Dermis blood vessel endothelial cell (primary cell): ENCODE measurements at places on chromosomes 5 and 9.

DNA sequence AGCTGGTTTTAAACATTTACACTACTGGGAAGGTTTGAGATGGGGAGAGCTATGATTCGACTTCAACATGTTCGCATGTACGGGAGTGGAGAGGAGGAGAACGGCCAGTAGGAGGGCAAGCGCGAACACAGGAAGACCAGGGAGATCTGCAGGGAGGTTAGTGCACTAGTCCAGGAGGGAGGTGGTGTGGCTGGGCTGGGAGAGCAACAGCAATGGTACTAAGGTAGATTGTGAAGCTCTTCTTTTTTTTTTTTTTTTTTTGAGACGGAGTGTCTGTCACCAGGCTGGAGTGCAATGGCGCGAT is 16.6 kb downstream of the IER5L start:
- DNase-seq: no peak

DNA sequence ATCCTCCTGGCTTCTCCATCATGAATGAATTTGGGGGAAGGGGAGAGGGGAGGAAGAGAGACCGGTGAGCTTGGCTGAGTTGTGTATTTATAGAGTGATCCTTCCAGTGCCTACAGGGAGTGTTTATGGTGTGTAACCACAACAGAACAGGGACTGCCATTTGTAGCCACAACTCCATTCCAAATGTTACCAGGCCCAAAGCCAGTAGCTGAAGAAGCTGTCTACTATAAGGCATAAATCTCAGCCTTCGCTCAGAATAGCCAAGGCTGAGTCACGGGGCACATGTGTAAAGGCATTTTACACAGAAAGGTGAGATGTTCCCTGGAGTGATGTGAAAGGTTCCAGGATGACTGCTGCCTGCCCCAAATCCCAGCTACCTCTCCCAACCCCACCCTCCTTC is 2.5 kb downstream of the TMEM252 start:
- no peak for DNase-seq

DNA sequence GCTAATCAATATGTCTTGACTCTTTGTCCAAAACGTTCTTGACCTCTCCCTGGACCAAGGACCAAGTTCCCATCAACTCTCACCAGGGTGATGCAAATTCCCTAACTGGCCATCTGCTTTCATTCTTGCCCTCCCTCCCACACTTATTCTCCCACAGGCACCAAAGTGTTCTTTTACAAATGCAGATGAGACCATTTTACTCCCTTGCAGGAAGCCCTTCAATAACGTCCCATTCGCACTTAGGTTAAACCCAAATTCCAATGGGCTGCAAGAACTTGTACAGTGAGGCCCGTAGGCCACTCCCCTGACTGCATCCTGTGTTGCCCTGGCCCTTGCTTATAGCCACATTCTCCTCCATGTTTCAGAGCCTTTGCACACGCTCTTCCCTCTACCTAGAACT is 7.3 kb downstream of the ARAP3 start:
- no peak for DNase-seq

DNA sequence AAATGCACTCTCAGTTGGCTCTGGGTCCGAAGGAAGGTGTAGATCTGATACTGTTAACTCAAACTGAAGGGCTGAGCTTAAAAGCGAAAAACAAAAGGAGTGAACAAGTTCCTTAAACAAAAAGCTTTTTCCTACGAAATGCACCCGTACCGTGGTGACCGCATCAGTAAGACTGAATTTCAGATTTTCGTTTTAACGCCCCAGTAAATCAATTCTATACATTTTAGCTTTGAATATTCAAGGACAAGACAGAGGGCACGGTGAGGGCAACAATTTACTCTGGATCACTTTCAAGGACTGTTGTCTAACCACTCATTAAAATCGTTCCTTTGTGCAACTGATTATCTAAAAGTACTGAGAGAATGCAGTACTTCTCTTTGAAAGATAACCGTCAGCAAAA is 1.9 kb downstream of the HOMER1 start:
- DNase-seq: peak; percentile 17

DNA sequence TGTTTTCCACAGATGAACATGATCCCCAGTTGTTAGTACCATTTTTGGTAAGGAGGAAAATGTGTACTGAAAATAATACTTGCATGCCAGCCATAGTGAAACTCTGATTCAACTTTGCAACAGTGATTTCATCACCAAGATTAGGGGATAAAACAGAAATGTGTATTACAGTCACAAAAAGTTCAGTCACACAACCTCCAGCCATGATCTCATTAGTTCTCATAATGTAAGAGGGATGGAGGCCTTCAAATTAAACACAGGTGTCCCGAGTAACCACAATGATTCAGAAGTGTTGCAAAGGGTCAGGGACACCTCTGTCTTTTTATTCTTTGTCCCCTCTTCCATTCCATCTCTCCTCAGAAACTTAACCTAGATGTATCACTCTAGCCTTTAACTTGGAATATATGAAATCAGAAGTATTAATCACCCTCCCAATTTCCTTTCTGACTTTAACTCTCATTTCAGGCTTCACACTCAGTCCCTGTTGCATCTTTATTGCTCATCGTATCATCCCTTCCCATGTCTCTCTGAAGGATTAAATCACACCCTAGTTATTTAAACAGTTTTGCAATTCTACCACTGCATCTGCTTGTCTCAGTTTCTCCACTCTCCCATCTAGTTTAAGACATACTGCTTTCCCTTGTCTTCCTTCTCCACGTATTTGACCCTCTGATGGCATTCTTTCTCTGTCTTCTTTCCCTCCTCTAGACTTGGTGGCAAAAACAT is 291.2 kb downstream of the ADAMTS6 start:
- DNase-seq: no peak
